SIG-M5 (cell line): ENCODE measurements at places on chromosomes 7 and 10.

DNA sequence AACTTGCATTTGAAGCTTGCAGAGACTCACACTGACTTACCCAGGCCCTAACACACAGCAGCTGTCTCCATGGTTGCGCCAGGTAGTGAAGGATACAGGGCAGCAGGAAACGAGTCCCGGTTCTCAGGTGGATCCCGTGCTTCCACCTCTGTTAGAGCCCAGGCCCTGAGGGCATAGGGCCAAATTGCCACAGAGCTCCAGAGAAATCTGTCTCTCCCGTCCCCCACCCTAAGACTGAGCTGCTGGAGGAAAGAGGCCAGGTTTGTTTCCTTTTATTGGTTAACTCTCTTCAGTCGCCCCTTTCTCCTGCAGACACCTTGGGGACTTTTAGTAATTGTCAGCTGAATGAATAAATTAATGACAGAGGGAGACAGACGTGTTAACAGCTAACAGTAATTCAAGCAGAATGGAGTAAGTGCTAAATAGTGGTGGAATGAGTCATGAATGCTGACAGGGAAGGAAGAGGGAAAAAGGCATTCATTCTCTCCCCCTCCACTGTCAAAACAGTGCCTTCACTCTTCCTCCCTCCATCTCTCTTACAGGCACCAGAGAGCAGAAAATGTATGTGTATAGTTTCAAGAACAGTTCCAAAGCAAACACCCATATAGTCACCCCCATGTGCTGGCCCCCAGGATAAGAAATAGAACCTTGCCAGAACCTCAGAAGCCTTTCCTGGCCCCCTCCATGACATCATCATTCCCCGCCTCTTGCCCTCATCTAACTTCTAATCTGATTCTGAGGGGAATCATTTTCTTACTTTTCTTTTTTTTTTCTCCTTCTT is 16.8 kb upstream of the DLG5 start:
- no peak for DNase-seq

GRCh38 chr10:80273523-80274170 is 15.8 kb downstream of the MAT1A start:
- DNase-seq, result no peak

DNA sequence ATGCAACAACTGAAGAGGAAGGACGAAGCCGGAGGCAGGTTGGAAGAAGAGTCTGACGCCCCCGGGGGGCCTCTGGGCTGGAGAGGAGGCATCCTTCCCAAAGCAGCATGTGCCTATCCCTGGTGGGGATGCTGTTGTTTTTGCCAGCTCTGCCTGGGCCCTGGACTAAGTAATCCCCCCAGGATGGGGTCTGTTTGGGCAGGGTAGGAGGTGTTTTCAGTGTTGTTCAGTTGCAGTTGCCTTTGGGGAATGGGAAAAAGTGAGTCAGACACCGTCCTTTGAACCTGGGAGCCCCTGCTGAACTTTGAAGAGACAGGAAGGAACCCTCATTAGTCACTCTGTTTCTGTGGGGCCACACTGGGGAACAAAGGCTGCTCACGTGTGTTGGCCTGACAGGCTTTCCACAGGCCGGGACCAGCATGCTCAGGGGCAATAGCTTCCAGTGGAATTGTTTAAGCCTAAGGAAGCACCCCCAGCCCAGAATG is 35.2 kb upstream of the GDF10 start:
- no peak for DNase-seq

DNA sequence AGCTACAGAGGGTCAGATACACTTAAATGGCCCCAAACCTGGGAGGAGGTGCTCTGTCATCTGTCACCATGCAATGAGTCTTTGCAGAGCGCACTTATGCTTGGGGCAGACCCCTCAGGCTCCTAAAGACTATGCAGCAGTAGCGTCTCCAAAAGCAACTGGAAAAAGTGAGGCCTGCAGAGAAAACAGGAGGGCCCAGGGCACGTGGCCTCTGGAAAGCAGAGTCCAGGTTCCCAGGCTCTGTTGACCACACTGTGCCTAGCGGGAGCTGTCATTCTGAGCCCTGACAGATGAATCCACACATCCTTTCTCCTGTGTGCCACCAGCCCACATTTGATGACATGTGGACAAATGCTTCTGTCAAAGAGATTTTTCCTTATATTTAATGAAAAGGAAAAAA is 66.4 kb downstream of the MINDY4 start:
- no peak for DNase-seq

- DNase-seq, result no peak
Measured at GRCh38 chr7:100152937-100153666, 4.4 kb downstream of the LAMTOR4 start.

- no peak for DNase-seq
Measured at GRCh38 chr7:47375121-47375938, 206.6 kb downstream of the TNS3 start.

DNA sequence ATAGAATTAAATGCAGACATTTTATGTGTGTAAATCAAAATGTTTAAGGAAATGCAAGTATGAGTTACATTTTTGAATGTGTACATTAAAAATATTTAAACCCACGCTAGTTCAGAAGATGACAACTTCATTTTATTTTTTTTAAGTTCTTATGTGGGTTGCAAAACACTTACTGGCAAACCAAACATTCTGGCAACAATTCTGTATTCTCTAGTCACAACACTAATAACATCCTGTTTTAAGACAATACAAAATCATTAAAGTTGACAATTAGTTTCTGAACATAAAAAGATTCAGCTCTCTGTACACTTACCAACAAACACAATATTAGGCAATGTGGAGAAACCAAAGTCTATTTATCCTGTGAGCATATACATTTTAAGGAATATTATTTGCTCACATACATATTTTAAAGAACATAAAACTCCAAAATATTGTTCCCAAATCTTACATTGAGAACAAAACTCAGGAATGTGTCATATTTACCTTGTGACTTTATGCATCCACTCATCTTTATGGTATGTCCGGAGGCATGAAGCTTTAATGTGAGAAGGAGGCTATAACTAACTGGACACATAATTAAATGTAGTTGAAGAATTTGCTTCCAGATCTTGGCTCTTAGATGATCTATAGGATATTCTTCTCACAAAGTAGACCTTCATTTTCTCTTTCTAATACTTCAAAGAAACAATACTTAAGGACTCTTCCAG is 134.7 kb downstream of the DGKB start:
- DNase-seq, result no peak

DNA sequence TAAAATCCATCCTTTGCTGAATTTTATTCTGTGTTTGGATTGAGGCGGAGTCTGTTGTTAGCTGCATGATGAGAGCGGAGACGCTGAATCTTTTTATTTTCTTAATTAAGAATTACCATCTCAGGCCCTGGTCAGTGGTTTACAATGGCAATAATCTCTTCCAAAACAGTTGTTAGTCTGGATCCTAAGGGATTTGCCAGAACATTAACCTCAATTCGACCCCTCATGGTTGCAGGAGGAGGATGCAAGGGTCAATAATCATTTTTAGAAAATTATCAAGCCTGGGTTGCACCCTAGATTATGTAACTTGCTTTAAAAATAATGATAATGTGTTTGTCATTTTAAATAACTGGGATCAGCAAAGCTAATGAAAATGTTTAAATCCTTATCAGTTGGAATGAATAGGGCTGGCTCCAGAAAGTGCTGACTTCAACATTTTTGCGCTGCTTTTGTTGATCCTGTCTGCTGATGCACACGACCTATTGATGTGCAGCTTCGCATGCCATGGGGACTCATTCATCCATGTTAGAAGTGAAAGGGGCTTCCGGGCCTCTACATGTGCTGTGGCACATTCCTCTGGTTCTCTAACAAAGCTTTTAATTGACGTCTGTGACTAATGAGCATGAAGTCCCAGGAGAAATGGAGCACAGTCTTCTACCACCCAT is 80.7 kb upstream of the KIAA1217 start:
- DNase-seq, result no peak

- no peak for DNase-seq
Measured at GRCh38 chr7:90312745-90313144, 8.4 kb downstream of the FAM237B start.

DNA sequence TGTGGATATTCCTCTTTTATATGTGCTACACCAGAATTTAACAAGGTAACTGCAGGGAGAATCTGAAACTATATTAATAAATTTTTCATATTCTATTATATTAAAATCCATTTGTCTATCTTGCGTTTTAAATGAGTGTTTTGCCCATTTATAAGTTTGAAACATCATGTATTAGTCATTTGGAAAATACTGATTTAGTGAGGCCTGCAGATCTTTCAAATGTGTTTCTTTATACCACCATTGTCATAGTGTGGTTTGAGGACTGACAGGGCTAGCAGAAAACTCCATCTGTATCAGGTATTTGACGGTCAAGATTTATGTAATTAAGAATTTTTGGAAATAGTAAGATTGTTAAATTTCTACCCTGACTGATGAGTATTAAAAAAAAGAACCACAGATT is 29.3 kb downstream of the MAPK8 start:
- DNase-seq, result no peak

- DNase-seq, result no peak
Measured at GRCh38 chr7:33582104-33582503, 323.2 kb upstream of the BMPER start.

DNA sequence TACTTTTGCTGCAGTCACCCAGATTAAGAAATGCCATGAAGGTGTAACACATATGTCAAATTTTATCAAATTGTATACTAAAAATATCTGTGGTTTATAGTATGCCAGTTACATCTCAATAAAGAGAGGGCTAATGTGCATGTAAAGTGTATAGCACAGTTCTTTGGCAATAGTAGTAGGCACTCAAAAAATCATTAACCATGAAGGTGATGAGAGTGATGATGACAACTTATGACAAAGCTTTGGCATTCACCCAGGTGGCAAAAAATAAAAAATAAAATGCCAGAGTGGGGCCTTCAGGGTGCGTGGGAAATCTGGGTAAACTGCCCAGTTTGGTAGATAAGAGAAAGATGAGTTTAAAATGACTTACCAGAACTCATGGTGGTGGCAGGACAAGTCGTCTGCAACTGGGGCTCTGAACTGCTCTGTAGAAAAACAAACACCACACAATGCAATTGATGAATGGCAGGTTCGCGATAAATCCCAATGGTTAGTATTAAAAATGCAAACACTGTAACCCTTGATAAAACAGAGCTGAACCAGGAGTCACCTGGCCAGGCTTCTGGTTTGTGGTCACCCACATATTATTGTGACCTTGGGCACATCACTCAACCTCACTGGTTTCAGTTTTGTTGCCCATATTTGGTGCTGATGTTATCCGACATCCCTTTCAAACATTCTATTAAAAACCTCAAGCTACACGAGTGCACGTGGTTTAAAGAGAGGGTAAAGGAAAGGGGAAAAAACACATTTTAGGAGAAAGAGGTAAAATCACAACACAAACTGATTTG is 120.2 kb downstream of the SORBS1 start:
- DNase-seq, result no peak

GRCh38 chr7:105267244-105267643 is 121.5 kb downstream of the SRPK2 start:
- DNase-seq, result no peak

GRCh38 chr7:129479831-129480230 is 22.5 kb upstream of the SMKR1 start:
- no peak for DNase-seq

- peak; percentile 18 for DNase-seq
Measured at GRCh38 chr7:13990319-13990983, 985 bp upstream of the ETV1 start.

DNA sequence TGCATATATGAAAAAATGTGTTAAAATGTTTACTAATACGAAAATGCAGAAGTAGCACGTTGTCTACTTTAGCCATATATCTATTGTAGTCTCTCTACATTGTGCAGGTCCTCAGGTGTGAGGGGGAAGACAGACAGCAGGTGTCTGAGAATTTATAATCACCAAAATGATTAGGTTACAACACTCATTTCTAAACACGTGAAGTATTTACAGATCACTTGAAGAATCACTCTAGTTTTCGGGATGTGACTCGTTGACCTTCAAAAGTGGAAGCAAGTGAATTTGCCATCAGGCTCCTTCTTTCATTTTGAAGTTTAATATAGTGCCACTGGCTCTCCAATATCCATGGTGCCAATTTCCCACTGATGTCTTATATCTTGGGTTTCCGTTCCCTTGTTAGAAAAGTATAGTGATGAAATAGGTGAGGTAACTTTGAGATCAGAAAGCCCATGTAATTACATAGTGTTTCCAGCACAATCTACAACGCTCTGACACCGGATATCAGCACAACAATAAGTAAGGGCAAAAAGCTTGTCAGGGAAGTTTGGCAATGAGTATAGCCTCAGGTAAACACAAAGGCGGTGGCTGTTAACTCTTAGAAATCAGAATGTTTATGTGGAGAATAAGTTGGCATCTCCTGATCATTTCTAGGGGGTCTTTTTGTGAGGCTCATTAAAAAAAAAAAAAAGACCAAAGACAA is 57.5 kb upstream of the SP4 start:
- DNase-seq, result no peak
